ENCODE measurements at places on chromosomes 11 and 22. TPM values are rescaled to one million over a fixed set of nuclear protein-coding genes. Genes with fewer than 3 reads are reported as not detected.

Gene NXPE2
- total RNA-seq = 33.8 TPM

Gene ADAMTS8
- total RNA-seq = 12.2 TPM

Gene AQP11
- total RNA-seq = 5.4 TPM

Gene EXT2
- total RNA-seq = 54.7 TPM

Gene ADORA2A
- 2.5 TPM for total RNA-seq

Gene FGF4
- not detected for total RNA-seq

Gene CDCA5
- total RNA-seq = 9.7 TPM

Gene TEX54
- not detected for total RNA-seq
